ENCODE measurements at places on chromosomes 12 and 14. TPM values are rescaled to one million over a fixed set of nuclear protein-coding genes. Genes with fewer than 3 reads are reported as not detected.
A peak's percentile ranks its signal among the peaks of the same experiment; 100 is the strongest.

MYF5 gene
- not detected for total RNA-seq

TMPRSS12 gene
- not detected for total RNA-seq

AICDA gene
- 0.77 TPM for total RNA-seq

USP30 gene
- total RNA-seq, result 13.9 TPM

DNA sequence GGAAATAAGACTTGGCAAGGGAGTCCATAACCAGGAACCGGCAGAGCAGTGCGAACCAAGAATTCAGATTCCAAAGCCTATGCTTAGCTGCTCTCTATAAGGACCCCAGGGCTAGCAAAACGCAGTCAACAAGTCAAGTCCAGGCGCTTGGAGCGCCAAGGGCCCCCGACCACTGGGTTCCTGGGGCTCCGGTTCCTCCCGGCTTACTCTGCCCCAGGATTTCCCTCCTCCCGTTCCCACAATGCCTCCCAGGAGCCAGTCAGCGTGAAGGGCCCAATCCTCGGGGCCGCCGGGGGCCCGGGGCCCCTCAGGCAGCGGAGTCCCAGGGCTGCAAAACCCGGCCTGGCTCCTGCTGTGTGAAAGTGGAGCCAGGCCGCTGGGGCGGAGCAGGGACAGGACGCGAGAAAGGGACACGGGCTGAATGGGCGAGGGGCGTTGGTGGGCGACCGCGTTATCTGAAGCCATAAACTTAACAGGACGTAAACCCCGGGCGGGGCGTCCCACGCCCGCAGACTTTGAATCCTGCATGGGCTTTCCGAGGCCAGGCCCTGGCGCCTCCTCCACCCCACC, 1.5 kb downstream of the KRT8 start:
- peak; percentile 87 for DNase-seq

GRCh38 chr12:12070674-12071656, at the start of gene BCL2L14:
TSS of gene BCL2L14 (plus strand) at chr12:12070939. CDS start at chr12:12079306, 8,367 bp downstream.
- no peak for DNase-seq

DNA sequence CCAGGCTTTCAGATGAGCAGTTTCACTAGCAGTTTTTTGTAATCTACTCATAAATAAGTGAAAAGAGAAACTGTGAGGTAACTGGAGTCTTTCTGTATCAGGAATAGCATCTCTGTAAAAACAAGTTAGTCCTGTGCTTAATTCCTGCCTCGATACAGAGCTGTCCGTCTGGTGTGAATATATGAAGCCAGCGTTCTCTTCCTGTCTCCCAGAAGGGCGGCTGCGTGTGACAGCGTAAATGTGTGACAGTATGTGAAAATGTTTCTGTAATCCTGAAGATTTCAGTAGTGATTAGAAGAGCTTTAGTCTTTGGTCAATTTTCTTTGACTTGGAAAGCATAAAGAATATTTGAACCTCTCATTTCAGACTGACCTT, 150.3 kb downstream of the FBXL14 start:
- no peak for DNase-seq

DNA sequence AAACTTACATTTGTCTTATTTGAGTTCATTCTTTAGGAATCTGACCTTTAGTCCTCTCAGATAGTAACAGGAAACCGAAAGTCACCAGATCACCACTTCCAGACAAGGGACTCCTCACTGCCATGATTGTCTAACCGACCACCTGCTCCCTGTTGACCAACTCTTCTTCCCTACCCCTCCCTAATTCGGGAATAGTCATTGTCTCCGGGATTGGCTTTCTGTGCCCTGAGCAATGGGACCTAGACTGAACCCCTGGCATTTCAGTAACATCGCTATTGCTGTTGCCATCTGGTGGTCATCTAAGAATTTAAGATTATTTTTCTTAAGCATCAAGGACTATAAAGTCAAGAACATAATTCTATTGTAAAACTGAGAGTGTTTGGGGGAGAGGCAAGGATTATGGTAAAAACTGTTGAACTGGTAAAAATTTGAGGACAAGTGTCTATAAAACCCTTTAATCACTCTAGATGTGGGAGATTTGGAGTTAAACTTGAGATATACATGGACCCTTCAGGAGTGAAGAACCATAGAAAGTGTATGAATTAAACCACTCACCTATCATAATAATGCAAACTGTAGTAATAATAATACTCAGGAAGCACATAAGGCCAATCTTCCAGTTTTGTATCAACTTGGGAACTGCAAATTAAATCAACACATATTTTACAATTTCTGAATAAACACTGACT, 6.3 kb downstream of the CLEC2A start:
- no peak for DNase-seq

GRCh38 chr12:126537961-126538530, 1472.8 kb downstream of the AACS start:
- no peak for DNase-seq

DNA sequence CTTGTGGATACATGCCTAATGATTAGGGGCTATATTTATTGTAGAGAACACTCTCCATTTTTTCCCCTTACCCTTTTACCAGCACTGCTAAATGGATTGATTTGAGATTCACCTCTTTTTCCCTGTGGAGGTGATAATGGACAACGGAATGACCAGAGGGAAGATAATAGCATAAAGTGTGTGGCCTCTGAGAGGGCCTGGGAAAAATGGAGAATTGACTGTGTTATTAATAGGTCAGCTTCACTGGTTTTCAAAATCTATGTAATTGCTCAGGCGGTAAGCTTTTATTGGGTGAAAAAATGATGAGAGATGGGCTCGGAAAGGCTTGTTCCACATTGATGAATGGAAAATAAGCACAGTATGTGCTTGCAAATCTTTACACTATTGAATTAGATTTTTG, 15.8 kb downstream of the FLRT2 start:
- DNase-seq, result no peak

- no peak for DNase-seq
Measured at GRCh38 chr14:52072266-52072780, 3.5 kb upstream of the NID2 start.

- peak; percentile 73 for DNase-seq
Measured at GRCh38 chr12:69154585-69155363, 84.6 kb upstream of the CPSF6 start.

- no peak for DNase-seq
Measured at GRCh38 chr12:50550530-50551223, 45.9 kb downstream of the DIP2B start.

DNA sequence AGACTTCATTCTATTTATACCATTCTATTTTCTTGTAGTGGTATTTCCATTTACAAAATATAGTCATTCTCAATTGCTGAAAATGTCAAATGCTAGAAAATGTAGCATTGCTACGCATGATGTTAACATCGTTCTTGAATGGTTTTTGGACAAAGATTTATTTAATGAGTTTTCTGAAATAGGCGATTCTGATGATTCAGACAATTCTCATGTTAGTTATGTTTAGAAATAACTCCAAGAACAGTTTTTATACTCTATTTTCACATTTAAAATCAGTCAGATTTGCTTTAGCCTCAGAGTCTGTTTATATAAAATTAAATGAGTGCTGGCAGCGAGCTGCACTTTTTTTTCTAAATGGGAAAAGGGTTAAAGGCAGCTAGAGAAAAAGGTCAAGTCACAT, 414.8 kb upstream of the MGAT4C start:
- DNase-seq, result no peak

DNA sequence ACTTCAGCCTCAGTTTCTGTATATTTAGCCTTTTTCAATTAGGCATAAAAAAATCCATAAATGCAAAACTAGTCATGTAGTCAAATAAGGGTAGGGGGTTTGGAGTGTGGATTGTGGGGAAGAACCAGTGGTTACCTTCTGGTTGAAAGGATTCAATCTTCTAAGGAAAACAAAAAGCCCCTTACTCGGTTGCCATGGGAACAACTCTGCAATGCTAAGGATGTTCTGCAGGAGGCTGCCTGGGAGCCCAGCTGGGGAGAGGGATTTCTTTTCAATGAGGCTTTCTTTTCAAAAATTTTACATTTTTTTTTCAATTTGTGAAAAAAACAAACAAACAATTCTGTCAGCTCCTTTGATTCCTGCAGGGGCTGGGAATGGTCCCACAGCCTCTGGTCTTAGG, 67.2 kb downstream of the SLC8A3 start:
- no peak for DNase-seq

DNA sequence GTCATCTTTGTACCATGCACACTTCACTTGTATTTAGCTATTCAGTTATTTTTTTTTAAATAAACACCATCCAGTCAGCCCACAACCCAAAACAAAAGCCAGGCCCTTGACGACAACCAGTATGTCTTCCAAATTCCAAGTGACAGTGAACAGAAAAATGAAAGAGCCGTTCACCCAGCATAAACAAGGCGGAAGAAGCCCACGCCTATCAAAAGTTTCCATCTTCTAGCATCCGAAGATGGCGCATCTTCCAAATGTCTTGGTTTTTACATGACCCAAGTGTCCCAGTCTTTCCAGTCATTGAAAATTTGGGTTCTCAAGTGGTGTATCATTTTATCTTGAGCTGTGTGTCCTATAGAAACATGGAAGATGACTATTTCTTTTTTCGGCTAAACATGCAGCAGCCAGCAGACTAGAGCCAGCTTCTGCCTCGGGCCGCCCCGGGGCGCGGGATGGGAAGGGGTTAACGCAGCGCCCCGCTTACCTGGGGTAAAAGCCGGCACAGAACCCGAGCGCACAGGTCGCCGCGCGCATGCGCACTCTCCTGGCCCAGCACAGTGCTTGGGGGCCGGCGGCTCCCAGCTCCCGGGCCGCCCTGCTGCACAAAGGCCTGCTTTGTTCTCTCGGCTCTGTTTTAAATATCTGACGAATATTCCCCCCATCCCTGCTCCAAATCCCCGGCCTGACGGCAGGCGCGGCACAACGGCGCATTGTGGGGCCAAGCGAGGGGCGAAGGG, 164.8 kb downstream of the ZFP36L1 start:
- DNase-seq, result peak; percentile 82
